ENCODE measurements at places on chromosomes 13 and 19.

DNA sequence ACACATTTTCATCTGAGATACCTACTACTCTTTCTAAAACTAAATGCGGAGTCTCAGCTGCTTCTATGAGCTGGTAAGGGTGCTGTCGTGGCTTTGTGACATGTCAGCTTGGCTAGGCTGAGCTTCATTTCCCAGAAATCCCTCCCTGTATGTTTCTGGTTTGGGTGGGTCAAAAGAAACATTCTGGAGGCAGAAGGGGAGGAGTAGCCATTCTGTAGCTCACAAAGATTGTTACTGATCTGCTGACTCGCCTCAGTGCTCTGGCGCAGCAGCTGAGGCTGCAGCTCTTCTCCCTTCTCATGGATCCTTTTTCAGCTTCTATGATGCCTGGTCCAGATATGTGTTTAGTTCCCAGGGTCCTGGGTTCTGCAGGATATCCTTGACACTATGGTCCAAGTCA lies 114.7 kb downstream of the RAP2A start:
- DNase-seq = no peak

DNA sequence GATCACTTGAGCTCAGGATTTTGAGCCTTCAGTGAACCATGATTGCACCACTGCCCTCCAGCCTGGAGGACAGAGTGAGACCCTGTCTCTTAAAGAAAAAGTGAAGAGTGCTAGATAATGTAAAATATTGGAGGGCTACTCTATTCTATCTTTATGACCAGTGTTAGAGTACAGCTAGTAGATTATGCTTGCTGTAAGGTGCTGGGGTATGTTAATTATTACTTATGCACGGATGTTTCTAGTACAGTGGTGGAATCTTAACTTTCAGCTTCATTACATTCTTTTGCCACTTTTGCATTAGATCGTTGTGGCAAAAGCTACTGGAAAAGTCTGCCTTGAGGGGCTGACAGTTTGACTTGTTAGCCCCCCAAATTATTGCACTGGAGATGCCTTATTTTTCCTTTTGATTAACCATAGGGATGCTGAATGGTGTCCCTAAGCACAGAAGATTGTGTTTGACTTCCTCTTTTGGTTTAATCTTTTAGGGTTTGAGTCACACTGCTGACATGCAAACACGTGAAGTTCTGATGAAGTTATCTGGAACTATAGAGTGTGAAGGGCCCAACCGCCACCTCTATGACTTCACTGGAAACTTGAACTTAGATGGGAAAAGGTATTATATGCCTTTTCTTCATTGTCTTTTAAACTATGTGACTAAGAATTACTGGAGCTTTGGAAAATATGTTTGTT lies 169.8 kb downstream of the ATP8A2 start:
- no peak for DNase-seq

DNA sequence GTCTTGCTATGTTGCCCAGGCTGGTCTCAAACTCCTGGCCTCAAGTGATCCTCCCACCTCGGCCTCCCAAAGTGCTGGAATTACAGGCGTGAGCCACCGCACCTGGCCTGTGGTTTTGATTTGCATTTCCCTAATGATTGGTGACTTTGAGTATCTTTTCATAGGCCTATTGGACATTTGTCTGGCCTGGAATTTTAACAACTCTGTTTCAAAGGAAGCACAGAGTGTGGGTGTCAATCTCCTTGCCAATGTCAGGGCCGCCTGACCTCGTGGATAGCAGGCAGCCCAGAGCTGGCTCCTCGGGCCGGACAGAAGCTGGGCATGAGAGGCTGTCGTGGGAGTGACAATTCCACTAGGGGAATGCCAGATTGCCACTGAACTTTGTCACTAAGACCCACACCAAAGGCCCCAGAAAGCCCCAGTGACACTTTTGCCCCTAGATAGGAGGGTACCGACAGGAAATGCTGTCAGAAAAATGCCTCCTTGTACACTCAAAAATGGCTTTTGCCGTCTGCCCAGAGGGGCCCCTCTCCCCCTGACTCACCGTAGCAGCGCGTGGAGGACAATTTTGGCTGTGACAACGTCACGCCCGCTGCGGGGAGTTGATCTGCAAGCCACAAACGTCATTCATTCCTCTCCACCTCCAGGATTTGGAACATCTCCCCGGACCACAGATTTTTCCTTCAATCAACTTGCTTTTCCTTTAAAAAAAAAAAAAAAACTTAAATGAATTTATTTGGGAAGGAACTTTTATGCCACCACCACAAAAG lies 11.7 kb upstream of the ADGRE5 start:
- no peak for DNase-seq

DNA sequence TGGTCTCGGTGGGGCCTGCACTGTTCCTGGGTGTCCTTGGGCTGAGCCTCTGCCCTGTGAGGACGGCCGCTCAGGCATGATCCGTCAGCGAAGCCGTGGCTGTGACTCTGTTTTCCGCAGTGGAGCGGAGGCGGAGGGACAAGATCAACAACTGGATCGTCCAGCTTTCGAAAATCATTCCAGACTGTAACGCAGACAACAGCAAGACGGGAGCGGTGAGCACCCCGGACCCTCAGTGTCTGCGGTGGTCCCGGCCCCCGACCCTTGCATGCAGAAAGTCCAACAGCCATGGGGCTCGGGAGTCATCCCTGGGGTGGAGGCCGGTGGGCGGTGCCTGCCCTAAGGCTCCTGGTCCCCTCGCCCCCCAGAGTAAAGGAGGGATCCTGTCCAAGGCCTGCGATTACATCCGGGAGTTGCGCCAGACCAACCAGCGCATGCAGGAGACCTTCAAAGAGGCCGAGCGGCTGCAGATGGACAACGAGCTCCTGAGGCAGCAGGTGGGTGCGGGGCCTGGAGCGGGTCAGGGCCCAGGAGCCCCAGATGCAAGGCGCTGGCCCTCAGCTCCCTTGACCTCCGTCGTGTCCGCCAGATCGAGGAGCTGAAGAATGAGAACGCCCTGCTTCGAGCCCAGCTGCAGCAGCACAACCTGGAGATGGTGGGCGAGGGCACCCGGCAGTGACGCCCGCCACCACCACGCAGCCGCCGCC lies 3.6 kb upstream of the HAMP start:
- DNase-seq = no peak

GRCh38 chr13:65032825-65033224 lies 2197.3 kb downstream of the PCDH9 start:
- DNase-seq = no peak

All from DMS 273 treated with DMSO at 0.1 percent for 48 hours (cell line).